ENCODE measurements at places on chromosomes 7 and 10.

DNA sequence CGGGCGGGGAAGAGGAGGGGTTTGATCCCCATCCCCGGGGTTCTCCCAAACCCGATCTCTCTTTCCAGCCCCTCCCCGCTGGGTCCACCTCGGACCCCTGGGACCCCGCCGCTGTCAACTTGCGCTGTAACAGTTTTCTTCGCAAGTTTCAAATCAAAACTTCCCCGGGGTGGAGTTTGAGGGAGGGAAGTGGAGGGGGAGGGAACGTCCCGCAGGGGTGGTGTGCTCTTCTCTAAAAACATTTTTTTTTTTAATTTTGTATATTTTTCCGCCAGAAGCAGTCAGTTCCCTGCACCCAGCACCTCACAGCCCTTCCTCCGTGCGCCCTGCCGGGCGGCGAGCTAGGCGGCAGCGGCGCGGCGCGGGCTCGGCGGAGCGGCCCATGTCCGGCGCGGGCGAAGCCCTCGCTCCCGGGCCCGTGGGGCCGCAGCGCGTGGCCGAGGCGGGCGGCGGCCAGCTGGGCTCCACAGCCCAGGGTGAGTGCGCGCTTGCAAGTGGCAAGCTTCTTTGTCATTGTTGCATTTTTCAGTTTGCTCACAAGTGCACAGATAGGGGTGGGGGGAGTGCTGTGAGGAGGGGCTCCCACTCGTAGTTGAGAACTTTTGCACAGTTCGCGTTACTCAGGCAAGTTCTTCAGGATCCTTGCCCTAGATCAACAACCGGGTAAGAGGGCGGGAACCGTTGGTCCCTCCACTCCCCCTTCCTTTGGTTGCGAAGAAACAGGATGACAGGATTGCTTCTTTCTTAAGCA is 933 bp downstream of the MDFIC start:
- DNase-seq: peak; percentile 19

DNA sequence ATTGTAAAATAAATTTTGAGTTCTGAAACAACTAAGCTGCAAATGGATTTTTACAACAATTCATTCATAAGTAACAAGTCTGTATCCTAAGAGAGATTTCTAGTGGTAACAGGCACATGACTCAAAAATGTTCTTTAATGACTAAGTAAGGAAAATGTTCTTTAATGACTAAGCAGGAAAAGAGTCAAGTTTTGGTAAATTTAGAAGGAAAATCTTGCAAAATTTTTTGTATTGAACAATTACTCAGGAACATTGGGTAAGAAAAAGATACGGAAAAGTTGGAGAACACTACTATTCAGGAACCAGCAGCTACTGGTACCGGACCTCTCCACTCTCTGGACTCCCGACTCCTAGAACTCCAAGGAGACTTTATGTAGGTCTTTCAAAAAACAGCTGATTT is 33.5 kb downstream of the HYCC1 start:
- no peak for DNase-seq

DNA sequence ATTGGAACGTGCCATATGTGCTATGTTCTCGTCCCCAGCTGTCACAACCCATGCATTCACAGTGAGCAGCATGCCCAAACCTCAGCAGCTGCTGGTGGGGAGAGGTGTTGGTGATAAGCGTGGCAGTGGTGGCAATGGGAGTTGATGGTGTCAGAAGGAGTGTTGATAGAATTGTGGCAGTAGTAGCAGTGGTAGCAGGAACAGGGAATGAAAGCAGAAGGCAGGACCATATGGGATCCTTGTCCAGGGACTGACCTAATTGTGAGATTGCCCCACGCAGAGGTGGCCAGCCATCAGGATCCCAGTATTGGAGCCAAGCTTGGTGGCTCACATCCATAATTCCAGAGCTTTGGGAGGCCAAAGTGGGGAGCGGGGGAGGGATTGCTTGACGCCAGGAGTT is 276.3 kb downstream of the GALNT17 start:
- no peak for DNase-seq

GRCh38 chr10:72719941-72720592 is 28.1 kb downstream of the MCU start:
- no peak for DNase-seq

DNA sequence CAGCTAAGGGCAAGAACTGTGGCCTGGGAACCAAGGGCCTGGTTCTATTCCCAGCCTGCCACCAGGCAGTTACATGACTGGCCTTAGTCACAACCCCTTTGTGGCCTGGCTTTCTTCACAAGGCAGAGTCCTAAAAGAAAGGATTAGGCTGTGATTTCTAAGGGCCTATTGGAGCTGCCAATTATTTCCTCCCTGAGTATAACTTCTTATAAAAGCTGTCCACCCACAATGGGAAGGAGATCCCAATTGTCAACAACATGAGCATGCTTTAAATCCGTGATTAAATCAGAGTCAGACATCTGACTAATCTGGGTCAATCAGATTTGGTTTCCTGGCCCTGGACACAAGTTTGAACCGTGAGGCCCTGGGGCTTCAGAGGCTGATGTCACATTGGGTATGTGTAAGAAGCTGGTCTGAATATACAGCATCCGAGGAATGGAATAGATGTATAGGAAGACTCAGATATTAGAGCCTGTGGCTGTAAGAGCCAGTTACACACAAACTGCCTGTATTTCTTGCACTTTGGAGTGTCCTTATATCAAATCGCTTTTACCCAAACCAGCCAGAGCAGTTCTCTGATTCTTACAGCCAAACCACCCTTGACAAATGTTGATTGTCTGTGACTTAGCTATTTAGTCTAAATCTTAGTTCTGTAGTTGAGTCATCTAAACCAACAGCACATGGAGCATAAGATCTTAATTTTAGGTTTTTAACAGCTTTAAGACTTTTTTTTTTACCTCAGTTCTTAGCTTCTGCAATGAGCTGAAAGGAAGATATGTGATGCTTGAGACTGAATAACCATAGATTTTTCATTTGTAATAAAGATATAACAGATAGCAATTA is 61.3 kb downstream of the ABCB4 start:
- DNase-seq: no peak

GRCh38 chr10:78572565-78572964 is 496.2 kb upstream of the ZMIZ1 start:
- no peak for DNase-seq

DNA sequence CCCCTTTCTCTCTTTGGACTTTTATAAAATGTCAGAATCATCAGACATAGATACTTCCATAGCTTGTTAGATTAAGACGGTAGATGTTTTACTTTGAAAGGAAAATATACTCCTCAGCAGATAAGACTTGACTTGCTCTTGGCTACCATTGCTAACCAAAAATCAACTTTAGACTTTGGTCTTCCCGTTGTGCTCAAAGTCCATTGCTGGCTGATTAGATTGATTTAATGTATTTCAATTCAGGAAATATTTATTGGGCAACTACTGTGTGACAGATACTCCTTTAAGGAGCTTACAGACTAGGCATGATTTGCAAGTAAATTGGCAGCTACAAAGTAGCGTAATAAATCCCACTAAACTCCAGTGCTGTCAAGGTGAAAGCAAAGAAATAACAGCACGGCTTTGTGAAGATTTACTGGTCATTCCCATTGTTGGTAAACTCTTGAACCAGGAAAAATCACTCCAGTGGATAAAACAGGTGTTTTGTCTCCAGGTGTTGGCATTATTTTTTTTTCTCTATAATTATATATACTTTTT is 95.7 kb upstream of the ARMC3 start:
- DNase-seq: no peak

DNA sequence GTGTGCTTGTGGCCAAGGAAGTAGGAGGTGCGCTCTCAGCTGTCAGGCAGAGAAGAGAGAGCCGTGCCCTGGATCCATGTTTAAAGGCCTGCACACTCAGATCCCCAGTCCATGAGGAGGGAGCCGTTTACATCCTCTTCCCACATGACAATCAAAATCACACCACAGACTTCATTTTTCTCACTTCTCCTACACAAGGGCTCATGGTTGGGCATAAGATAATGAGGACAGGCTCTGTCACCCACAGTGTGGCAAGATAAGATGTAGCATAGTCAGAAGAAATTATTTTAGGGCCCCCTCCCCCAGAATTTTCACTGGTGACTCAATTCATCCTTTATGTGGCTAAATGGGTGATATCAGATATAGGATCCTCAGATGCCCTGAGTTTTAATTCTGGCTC is 35.9 kb upstream of the INHBA start:
- DNase-seq: no peak
